Neural crest cell (in vitro differentiated cells): ENCODE measurements at places on chromosomes 2 and 18.

- DNase-seq: no peak
These were observed 83.4 kb upstream of the CYP20A1 start for GRCh38 chr2:203155406-203155805.

GRCh38 chr2:20524412-20525040 is 77.7 kb downstream of the RHOB start:
- no peak for DNase-seq

- no peak for DNase-seq
These were observed 50.5 kb upstream of the MAP4K3 start for GRCh38 chr2:39487398-39488250.

- no peak for DNase-seq
These were observed 60.0 kb upstream of the EDAR start for GRCh38 chr2:109049022-109049421.

DNA sequence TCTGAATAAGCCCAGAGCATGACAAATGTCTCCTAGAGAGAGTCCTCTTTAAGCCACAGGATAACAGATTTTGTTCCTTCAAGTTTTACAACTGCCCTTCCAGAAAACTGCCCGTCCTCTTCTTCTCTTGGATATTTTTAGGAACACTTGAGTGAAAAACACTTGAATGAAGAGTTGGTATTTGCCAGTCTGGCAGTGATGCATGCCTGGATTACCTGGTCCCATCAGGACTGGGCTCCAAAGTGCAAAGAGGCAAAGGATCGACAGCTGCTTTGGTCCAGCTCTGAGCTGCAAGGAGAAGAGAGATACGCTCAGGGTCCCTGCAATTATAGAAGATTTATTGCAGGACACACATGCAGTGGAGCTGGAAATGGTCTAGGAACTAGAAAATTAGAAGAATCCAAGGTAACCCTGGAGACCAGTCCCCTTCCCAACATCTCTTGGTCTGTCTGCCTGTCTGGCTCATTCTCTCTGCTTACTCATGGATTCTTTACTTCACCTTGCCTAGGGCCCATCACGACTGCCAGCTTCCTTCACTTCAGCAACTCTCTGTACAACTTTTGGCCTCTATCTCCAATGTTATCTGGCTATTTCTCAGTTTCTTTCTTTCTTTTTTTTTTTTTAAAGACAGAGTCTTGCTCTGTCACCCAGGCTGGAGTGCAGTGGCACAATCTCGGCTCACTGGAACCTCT is 112.1 kb upstream of the SIX2 start:
- DNase-seq: no peak

DNA sequence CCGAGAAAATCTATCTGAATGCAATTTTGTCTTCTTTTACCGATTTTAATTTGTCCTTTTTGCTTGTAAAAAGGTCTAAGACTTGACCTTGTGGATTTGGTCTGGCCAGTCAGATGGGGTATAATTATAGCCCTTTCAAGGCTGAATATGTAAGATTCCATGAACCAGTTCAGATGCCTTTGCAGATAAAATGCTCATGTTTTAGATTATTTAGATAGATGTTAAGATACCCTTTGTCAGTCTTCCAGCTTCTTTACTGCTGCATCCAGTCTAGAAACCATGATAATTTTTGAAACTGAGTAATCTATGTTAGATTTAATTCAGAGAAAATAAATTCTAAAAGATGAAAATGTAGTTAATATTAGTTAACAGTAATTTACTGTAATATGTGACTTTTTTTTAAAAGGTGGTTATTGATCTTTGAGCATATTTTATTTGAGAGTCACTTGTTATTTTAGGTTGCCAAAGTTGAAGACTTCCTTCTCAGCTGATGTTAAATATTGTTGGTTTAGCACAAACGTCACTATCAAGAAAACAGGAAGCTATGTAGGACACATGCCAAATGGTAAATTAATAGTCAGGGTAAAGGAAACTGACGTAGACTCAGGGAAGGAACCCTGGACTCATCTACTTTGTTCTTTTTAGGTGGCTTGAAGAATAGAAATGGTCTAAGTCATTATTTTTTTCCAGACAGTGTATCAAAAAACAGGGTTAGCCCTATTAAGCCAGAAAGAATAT is 29.8 kb downstream of the BABAM2 start:
- DNase-seq: no peak

- no peak for DNase-seq
These were observed 23.9 kb downstream of the RBKS start for GRCh38 chr2:27866237-27866636.

- DNase-seq: no peak
These were observed 589.2 kb upstream of the SALL3 start for GRCh38 chr18:78390348-78390951.

DNA sequence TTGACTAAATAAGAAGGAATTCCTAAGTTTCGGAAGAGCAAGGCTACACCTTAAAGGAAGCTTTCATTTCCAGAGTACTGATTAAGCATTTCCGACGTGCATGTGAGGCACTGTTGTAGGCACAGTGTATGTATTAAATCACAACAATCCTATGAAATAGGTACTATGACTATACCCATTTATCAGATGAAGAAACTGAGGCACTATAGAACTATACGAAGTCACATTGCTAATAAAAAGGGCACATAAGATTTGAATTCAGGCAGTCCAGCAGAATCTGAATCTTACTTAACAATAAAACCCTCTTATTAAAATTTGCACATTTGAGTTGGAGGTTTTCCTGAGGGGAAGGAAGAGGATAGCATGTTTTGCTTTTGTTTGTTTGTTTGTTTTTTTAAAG is 243.5 kb upstream of the FANCL start:
- DNase-seq: no peak

GRCh38 chr2:62505750-62506420 is at the start of gene TMEM17:
Gene TMEM17 (minus strand): TSS chr2:62506195. CDS start chr2:62506129, 66 bp downstream.
- peak; percentile 92 for DNase-seq

GRCh38 chr18:11991021-11991795 is 9.9 kb downstream of the IMPA2 start:
- DNase-seq: no peak

DNA sequence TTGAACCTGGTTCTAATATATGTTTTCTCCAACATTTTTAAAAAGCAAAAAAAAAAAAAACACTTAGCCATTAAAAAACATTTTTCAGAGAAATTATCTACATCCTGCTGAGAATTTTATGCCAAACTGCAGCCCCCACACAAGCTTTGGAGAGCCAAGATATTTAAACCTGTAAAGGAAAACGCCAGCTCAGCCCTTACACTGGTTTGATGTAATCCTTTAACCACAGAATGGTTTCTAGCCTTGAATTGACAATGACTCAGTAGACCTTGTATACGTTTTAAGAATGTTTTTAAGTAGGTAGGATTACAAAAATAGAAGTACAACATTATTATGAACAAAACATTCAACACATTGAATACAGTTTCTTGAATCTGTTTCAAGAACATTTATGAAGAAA is 113.6 kb downstream of the BABAM2 start:
- DNase-seq: no peak

GRCh38 chr2:18610090-18610489 is 20.7 kb upstream of the NT5C1B start:
- no peak for DNase-seq

DNA sequence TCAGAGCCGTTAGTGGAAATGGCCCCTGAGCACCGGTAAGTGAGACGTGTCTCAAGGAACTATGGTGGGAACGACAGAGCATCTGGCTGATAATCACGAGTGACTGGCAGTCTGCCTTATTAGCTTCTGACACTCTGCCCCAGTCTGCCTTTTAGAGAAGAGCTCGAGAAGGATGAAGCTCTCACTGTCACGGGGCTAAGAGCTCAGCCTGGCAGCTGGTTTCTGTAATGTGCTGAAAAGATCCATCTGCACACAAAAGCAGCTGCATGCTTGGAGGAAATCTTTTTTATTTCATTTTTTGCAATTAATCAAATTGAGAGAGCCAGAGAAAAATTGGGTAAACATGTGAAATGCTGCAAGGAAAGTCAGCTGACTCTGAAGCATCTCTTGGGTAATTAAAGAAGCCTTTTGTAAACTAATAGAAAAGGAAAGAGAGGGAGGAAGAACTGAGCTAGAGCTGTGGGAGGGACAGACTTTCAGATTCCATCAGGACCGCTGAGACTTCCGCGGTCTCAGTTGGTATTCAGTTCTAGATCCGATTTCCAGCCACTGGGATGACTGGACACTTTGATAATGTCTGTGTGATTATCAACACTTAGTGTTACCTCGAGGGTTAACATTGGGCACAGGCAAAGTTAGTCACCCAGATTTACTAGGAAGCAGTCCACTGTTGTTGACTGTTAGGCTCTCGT is 24.4 kb downstream of the MBP start:
- no peak for DNase-seq

DNA sequence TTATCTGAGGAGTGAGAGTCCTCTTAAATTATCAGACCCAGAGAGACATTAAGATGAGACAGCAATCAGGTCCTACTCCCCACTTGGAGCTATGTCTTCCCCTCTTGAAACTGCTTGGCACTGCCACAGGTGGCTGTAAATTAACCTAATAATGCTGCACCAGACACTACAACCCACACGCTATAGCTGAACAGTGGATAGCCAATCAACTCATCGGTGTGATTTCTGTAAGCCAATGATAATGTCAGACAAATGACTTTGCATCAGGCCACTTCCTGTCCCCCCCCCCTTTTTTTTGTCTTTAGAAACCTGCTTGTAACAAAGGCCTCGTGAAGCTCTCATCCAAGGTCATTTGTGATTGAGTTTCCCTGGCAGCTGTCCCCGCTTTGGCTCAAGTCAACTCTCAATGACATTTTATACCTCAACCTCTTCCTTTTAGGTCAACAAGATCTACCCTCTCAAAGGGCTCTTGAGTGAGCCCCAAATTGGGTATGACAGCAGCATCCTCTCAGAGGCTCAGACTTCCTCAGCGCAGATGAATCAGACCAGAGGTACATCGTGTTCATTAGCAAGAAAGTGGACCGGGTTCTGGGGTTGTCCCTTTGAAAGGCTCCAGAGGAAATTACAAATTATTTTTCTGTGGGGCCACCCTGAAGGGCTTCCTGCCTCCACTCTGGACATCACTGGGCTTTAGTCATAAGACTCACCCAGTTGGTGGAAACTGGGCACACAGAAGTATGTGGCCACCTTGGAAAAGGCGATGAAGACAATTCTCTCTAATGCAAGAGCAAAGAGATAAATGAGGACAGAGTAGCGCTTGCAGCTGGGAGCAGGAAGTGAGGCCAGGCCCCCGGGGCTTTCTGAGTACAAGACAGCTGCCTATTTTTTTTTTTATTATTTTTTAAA is 73.6 kb downstream of the COPS8 start:
- no peak for DNase-seq
